NCI-H1417 treated with DMSO at 0.1 percent for 48 hours (cell line): ENCODE measurements at places on chromosomes 13 and 19.

DNA sequence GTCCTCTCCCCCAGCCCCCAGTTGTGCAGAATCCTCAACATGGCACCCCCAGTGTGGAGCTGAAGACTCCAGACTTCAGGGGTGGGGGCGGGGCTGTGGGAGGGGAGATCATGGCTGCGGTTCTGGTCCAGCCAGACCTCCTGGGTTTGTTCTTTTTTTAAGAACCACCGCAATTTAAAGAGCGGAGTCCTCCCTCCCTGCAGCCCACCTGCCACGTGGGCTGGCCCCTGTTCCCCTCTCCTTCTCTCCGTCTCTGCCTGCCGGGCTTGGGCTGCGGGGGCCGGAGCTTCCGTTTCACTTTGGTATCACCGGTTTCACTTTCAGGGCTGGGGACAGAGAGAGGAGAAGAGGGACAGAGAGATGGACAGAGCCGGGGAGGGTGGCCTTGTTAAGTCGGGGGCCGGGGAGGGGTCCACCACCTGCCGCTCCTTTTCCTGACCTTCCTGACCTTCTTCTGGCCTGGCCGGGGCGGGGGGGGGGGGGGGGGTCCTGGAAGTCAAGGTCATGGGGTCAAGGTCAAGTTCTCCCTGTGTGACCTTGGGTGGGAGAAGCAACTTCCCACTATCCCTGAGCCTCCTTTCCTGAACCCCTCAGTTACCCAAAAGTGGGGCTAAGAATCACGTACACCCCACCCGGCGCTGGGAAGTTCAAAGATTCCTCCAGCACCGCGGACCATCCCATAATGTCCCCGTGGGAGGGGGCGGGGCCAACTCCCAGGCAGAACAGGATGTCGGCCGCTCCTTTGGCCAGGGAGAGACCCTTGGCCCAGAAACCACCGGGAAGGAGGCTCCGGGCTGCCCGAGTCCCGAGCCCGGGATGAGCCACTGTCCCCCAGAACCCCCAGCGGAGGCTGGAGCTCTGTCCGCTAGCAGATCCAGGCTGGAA lies 11.3 kb upstream of the ZBTB7A start:
- DNase-seq, result no peak

- DNase-seq, result no peak
Observed at GRCh38 chr19:19642506-19643157, 825 bp downstream of the GMIP start.

DNA sequence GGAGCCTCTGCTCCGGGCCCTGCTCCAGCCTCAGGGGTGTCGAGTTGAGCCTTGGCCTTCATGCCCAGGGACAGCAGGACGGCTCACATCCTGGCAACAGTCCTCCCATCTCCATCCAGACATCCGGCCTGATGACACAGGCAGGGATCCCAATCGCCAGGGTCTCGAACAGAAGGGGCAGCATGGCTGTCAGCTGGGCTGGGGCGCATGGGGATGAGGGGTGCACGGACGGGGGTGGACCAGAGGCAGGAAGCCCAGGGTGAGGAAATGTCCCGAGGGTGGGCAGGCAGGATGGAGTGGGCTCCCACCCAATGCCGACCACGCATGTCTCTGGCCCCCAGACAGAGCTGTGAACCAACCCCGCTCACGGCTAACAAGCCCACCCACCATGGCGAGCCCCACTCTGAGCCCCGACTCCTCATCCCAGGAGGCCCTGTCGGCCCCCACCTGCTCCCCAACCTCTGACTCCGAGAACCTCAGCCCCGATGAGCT lies 16.2 kb downstream of the EVI5L start:
- DNase-seq, result no peak

DNA sequence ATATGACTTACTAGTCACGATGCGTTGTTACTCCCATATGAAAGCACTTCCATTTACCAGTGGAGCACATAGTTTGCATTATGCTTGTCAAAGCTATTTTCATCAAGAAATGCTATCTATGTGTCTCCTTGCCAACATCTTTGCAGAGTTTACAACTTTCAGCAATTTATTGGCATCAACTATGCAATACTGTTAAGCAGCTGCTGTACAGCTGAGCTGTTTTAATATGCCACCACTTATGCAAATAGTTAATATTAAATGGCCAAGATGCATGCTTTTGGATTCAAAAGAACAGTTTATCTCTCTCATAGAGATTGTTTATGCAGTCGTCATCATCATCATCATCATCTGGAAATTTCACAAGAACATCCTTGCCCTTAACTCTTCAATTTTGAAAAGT lies 67.9 kb upstream of the KLF5 start:
- no peak for DNase-seq

DNA sequence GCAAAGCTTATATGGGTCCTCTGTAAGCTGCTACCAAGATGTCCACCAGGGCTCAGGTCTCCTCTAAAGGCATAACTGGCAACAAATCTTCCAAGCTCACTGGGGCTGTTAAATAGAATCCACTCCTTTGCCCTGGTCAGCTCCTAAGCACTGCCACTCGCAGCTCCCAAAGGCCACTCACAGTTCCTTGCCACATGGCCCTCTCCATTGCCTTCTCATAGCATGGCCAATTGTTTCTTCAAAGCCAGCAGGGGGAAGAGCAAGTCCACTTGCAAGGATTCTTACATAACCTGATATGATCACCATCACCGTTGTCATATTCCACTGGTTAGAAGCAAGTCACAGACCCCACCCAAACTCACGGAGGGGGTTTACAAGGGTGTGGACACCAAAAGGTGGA lies 199.5 kb downstream of the SUCLA2 start:
- DNase-seq, result no peak

GRCh38 chr13:36074659-36075058 lies 56.5 kb downstream of the DCLK1 start:
- no peak for DNase-seq

GRCh38 chr13:73731564-73731963 lies 402.6 kb downstream of the KLF12 start:
- DNase-seq, result no peak

- DNase-seq, result no peak
Observed at GRCh38 chr13:42617221-42617620, 43.3 kb downstream of the TNFSF11 start.

- no peak for DNase-seq
Observed at GRCh38 chr19:16889883-16890460, 1.2 kb downstream of the F2RL3 start.

DNA sequence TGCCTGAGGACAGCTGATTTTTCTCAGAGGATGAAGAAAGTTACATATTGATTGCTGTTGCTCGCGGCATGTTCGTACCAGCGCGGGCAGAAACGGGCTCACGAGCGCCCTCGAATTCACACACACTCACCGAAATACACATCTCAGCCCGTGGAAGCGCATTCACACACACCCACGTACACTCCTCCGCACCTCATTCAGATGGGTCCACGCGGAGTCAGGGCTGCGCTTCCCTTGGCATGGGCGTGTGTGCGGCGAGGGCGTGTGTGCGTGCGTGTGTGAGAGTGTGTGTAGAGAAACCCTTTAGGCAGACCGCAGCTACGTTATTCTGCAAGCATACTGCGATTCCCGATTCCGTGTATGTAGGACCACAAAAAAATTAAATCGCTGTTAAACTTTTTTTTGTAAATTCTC lies 2.1 kb upstream of the PCDH17 start:
- DNase-seq, result no peak

- no peak for DNase-seq
Observed at GRCh38 chr13:32134241-32135055, 102.9 kb downstream of the FRY start.

DNA sequence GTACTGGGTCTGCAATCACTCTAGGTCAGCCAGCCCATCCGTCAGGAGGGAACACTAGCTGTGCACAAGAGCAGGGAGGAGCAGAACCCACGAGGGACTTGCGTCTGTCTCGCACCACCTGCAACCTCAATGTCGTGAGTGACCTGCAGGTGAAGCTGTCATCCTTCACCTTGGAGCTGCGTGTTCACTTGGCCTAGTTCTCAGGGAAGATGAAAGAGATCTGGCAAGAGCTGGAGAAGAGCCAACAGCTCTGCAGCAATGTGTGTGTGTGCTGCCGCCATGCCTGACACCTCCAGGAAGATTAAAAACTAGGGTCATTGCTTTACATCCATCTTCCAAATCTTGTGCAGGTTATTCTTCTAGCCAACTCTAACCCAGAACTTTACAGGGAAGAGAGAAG lies 117.6 kb upstream of the MRI1 start:
- DNase-seq, result no peak

GRCh38 chr13:110850840-110851239 lies 64.0 kb downstream of the ANKRD10 start:
- DNase-seq, result no peak

DNA sequence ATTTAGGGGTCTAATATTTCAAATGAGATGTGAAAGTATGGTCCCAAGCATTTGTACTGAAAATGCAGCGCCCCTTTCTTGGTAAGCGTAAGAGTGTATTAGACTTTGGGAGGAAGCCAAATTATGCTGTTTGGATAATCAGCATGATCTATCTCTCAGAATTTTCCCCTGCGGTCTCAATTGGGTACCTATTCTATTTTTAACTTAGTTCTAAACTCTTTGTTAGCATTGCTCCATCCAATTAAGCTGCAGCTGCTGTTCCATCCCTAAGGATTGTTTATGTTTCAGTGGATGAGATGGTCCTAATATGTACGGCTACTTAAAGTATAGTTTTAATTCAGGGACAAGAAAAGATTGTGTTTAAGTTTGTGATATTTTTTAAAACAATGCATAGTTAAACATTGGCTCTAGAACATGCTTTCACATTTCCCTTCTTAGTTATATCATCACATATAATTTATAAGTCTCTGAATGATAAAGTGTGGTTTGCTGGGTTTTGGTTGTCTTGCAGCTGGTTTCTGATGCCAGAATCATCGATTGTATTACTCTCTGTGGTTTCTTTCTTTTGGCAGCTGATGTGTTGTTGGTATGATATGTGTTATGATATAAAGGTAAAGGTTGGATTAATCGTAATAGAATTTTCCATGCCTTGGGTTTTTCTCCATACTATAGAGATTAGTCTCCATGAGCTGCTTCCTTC lies 15.0 kb downstream of the POLR1D start:
- no peak for DNase-seq

- no peak for DNase-seq
Observed at GRCh38 chr19:34365463-34366401, 736 bp downstream of the GPI start.

- no peak for DNase-seq
Observed at GRCh38 chr13:22903925-22904324, 276.9 kb upstream of the SGCG start.

DNA sequence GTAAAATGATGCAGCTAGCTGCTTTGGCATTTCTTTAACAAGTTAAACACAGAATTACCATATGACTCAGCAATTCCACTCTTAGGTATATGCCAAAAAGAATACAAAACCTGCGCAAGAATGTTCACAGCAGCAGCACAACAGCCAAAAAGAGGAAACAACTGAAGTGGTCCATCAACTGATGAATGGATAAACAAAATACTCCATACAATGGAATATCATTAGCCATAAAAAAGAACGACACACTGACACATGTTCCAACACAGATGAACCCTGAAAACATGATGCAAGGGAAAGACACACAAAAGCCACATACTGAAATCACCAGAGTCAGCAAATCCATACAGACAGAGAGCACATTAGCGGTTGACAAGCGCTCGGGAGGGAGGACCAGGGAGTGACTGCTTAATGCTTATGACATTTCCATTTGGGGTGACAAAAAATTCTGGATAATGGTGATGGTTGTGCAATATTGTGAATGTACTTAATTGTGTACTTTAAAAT lies 3.0 kb downstream of the PCID2 start:
- no peak for DNase-seq

DNA sequence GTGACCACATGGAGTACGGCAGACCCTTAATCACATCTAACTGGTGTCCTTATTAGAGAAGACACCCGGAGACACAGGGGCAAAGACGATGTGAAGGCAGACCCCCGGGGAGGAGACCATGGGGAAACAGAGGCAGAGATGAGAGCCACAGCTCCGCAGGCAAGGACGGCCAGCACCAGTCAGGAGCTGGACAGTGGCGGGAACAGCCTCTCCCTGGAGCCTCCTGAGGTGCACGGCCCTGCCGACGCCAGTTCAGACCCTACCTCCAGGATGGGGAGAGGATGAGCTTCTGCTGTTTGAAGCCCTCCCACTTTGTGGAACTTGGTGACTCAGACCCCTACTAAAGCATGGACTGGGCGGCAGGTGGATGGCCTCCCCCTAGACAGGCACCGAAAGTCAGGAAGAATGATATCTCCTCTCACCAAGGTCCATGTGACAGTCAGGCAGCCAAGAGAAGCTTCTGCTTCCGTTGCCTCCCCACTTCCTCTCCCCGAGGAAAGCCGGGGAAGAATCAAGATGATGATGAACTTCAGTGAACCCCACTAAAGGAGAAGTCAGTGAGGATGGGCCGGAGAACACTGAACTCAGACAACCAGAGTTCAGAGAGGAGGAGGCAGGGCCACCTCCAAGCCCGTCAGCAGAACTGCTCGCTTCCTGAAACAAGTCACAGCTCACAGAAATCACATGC lies 25.4 kb downstream of the RAB20 start:
- DNase-seq, result no peak

DNA sequence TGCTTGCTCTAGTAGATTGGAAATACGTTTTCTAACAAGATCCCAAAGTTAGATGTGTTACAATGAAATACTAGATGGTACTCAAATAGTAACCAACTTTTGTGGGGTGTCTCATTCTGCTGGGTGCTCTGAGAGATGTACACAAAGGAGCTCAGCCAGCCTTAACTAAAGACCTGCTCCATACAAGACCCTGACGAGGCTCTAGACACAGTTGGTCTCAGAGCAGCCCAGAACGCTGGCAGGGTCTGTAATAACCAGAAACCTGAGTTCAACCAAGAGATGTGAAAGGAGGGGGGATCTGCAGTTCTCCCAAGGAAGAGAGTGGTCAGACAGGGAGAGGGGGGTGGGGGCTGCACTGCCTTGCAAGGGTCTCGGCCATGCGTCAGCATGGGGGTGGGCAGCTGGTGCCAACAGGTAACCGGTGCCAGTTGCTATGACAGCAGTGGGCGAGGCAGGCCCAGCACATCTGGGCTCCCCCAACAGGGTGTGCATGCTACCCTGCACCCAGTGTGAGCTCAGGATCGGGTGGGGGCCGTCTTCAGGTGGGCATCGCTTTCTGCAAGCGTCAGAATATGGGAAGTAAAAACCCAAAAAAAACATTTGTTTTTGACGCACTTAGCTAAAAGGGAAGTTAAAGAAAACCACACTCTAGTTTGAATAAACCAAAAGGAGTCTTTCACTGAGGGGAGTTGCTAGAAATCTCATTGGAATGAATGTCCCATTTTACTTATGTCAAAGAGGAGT lies 68.0 kb upstream of the GPR183 start:
- no peak for DNase-seq

- no peak for DNase-seq
Observed at GRCh38 chr13:113597391-113598080, 13.0 kb downstream of the TFDP1 start.

GRCh38 chr19:7139095-7139494 lies 69.6 kb downstream of the ZNF557 start:
- no peak for DNase-seq
